ENCODE measurements at places on chromosomes 4 and X. TPM values are rescaled to one million over a fixed set of nuclear protein-coding genes. Genes with fewer than 3 reads are reported as not detected.

The NUDT11 gene
- 9.6 TPM for total RNA-seq

The HMGN5 gene
- 0.72 TPM for total RNA-seq

The NMU gene
- total RNA-seq: 4.6 TPM

The SPANXD gene
- total RNA-seq: not detected

The NALF2 gene
- total RNA-seq: 0.48 TPM

The GATA1 gene
- total RNA-seq: not detected

The CSAG3 gene
- total RNA-seq: not detected

The EDNRA gene
- total RNA-seq: 7.5 TPM

The HTN3 gene
- total RNA-seq: not detected

The CNGA1 gene
- total RNA-seq: 1.9 TPM

The ARSJ gene
- total RNA-seq: 31.5 TPM

The SFRP2 gene
- total RNA-seq: not detected

The ETDA gene
- not detected for total RNA-seq

The CXXC4 gene
- total RNA-seq: under 0.01 TPM

The HAUS7 gene
- 10.6 TPM for total RNA-seq

The CDKL5 gene
- 2.3 TPM for total RNA-seq

The DDIT4L gene
- total RNA-seq: 1.2 TPM

The NLRP2B gene
- total RNA-seq: not detected

The PAK3 gene
- 2.4 TPM for total RNA-seq

The MTTP gene
- under 0.01 TPM for total RNA-seq

The PDLIM3 gene
- 4.3 TPM for total RNA-seq

The CACNA1F gene
- total RNA-seq: not detected

The RIBC1 gene
- total RNA-seq: 0.43 TPM

The TACC3 gene
- 0.85 TPM for total RNA-seq

The NPNT gene
- 1.1 TPM for total RNA-seq

The PDE6B gene
- 0.21 TPM for total RNA-seq

The ZNF732 gene
- 1.3 TPM for total RNA-seq

The STK32B gene
- 1.9 TPM for total RNA-seq

The MBNL3 gene
- total RNA-seq: 9.2 TPM

The CRMP1 gene
- total RNA-seq: 0.24 TPM

The RHOXF1 gene
- total RNA-seq: not detected

The MAGEH1 gene
- 4.8 TPM for total RNA-seq

The ZNF81 gene
- 3.2 TPM for total RNA-seq

The ERVMER34-1 gene
- 2.9 TPM for total RNA-seq

The FTHL17 gene
- not detected for total RNA-seq

The PAGE1 gene
- total RNA-seq: not detected

The TBC1D9 gene
- total RNA-seq: 26.5 TPM

The HSD17B13 gene
- total RNA-seq: not detected

The MAGEB3 gene
- total RNA-seq: not detected

The DGAT2L6 gene
- not detected for total RNA-seq

The HS6ST2 gene
- total RNA-seq: 5.8 TPM

The WDFY3 gene
- total RNA-seq: 53.3 TPM

The SSX4 gene
- not detected for total RNA-seq

The NAA15 gene
- 38.6 TPM for total RNA-seq

The MTNR1A gene
- not detected for total RNA-seq

The FGFR3 gene
- 118 TPM for total RNA-seq

The FAM133A gene
- total RNA-seq: not detected

The KLHL4 gene
- total RNA-seq: 0.21 TPM

The DKK2 gene
- total RNA-seq: under 0.01 TPM

The MAGEA2B gene
- total RNA-seq: not detected

The SCML2 gene
- 0.21 TPM for total RNA-seq

The RBM47 gene
- 70.5 TPM for total RNA-seq

The OPRPN gene
- total RNA-seq: not detected

The RAB33A gene
- total RNA-seq: 0.64 TPM

The MMRN1 gene
- 1.5 TPM for total RNA-seq

The PPP2R2C gene
- total RNA-seq: 3.6 TPM

The ASB12 gene
- not detected for total RNA-seq
